Hepatocyte (in vitro differentiated cells): ENCODE measurements at places on chromosomes 16 and 17. TPM values are rescaled to one million over a fixed set of nuclear protein-coding genes. Genes with fewer than 3 reads are reported as not detected.

Gene CCL2
- 27.4 and 27.5 TPM in 2 replicates for total RNA-seq

Gene RNF227
- total RNA-seq = 2.9 and 3.5 TPM in 2 replicates

Gene KCNAB3
- total RNA-seq = 1.4 and 1.8 TPM in 2 replicates

Gene SPHK1
- total RNA-seq = 3.8 and 5.2 TPM in 2 replicates

DNA sequence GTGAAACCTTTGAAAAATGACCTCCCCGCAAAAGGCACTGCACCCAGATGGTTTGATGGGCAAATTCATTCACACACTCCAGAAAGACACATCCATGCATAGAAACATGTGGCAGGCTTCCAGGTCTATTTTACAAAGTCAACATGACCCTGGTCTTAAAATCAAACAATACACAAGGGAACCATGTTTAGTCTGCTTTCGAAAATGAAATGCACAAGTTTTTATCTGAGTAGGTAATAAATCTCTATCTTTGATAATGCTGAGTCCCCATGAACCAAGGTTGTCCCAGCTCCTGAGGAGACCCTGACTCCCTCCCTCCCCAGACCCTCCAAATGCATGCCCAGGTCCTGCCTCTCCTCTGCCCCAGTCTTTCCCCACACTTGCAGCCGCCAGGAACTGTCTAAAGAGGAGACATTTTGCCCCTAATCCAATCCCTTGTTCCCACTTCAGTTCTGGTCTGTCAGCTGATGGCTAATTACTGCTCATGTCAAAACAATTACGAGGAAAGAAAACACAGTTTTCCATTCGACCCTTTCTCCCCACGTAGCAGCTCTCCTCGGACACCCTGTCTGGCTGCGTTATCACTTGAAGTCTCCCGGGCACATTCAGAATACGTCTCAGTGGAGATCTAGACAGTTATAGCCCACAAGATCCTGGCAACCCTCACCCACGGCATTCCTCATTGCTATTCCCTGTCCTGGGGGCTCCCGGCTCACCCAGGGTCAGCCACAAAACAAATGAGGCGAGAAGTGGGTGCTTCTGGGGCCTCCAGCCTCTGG lies 68.8 kb upstream of the RCVRN start:
- DNase-seq = no peak

DNA sequence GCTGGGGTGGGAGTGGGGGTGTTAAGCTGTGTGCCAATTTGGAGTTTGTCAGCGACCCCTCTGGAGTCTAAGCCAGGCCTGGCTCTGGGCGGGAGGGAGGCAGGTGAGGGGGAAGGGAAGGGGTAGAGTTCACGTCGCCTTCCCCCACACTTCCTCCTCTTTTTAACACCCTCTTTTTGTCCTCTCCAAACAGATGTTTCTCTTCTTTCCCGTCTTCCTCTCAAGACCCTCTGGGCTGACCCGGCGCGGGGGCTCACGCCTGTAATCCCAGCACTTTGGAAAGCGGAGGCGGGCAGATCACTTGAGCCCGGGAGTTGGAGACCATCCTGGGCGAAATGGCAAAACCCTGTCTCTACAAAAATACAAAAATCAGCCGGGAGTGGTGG lies 3.3 kb downstream of the HOXB1 start:
- DNase-seq = no peak

DNA sequence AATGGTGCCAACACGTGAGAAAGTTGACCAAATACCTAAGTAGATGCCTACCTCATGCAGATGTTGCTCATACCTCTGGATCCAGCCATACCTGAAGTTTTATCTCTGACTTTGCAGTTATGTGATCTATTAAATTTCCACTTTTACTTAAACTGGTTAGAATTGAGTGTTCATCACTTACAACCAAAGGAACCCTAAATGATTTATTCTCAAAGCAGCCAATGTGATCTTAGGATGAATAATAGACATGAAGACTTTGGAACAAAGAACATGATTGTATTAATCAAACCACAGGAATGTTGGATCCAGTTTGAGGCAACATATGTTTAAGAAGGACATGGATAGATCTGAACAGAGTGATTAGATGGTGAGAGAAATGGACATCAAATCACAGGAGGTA lies 68.7 kb downstream of the IRX6 start:
- DNase-seq = no peak

GRCh38 chr17:5820721-5821456 lies 236.6 kb upstream of the NLRP1 start:
- DNase-seq = no peak

DNA sequence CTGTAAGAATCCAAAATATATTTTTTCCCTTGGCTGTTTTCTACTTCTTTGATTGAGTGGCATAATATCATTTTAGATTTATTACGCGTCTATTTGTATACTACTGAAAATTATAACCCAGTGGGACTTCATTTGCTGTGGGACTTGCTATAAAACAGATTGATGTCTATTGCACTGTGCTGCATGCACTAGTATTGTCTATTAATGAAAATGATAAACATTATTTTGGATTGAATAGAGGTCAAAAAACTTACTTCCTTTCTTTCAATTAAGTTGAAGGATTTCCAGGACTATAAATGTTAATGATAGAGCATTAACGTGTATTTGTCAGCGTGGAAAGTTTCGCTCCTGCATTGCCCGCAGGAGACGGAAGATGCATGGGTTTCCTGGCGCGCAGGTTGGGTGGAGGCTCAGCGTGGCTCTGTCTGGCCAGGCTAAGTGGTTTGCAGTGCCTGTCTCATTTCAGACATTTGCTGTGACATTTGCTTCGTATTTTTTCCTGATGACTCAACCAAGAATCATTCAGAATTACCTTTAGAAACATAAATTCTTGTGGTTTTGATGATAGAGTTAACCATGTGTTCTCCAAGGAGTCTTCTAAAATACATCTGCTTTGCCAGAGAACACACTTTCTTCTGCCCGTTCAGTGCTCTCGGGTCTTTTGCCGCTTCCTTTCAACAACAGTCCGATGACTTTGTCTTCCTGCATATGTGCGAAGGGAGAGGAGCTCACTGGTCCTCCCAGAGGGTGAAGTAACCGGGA lies 216.7 kb downstream of the RPTOR start:
- DNase-seq = peak; percentile 31

DNA sequence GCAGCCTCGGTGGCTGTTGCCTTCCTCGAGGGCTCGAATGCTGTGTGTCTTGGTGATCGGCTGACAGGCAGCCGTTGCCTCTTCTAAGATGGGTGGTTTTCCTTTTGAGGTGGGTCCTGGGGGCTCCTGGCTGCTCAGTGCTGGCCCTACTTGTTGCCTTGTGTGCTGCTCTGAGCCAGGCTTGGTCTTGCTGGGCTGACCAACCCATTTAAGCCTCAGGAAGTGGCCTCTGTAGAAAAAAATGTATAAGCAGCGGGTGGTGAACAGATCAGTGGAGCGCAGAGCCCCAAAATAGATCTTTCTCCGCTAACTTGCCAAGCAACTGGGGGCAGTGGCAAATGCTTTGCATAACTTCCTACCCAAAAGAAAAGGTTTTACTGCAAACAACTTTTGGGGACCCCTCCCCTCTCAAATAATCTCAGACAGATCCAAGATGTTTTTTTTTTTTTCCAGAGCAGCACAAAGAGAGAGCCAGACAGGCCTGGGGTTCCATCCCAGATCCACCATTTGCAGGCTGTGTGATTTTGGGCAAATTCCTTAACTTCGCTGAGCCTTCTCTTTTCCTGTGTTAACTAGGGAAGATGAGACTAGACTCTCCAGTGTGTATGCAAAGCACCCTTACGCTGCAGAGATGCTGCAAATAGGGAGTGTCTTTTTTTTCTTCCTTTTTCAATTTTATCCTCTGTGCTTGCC lies 42.5 kb downstream of the PLCG2 start:
- DNase-seq = no peak

- DNase-seq = peak; percentile 74
Observed at GRCh38 chr16:84065536-84066132, 23.0 kb upstream of the SLC38A8 start.

DNA sequence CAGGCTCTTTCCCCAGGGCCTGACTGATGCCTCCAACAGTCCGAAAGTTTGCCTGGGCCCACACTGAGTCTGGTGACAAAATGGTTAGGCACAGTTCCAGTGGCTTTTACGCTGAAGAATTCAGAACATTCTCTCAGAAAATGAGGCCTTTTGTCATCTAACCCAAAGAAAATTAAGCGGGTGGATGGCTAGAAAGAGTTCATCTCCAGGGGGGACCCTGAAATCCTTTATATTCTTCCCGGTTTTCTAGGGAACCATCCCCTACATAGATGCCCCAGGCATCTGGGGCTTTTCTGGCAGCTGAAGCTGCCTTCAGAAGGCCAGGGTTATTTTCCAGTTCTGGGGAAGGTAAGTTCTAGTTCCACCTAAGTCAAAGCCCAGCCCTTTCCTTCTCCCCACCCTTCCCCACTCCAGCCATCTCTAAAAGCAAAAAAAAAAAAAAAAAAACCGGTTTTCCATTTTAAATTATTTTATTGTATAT lies 2.2 kb downstream of the RASD1 start:
- no peak for DNase-seq

DNA sequence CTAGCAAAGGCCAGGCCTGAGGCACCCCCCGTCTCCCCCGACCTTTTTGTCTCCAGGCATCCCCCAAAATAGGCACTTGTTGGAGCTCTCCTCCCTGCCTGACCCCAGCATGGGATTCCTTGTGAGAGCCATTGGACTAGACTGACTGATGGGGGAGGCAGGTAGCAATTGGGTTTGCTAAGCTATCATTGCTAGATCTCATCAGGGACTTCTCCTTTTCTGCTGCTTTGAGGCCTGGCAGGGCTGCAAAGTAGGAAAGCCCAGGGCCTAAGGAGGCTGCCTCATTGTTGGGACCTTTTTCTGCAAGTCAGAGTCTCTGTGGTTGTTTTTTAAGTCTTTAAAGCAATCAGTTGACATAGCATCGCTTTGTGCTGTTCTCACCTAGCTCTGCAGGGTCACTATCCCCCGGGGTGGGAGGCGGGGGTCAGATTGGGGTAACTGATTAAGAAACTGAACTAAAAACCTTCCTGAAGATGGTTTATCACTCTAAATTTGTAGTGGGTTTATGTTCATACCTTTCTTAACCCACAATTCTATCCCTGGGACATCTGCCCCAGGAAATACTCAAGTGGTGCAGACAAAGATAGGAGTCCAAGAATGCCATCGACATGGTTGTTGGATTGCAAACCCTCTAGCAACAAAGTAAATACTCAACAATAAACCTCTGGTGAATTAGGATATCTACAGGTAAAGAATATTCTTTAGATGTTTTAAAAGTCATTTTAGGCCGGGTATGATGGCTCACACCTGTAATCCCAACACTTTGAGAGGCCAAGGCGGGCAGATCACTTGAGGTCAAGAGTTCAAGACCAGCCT lies 28.0 kb downstream of the LLGL2 start:
- no peak for DNase-seq

DNA sequence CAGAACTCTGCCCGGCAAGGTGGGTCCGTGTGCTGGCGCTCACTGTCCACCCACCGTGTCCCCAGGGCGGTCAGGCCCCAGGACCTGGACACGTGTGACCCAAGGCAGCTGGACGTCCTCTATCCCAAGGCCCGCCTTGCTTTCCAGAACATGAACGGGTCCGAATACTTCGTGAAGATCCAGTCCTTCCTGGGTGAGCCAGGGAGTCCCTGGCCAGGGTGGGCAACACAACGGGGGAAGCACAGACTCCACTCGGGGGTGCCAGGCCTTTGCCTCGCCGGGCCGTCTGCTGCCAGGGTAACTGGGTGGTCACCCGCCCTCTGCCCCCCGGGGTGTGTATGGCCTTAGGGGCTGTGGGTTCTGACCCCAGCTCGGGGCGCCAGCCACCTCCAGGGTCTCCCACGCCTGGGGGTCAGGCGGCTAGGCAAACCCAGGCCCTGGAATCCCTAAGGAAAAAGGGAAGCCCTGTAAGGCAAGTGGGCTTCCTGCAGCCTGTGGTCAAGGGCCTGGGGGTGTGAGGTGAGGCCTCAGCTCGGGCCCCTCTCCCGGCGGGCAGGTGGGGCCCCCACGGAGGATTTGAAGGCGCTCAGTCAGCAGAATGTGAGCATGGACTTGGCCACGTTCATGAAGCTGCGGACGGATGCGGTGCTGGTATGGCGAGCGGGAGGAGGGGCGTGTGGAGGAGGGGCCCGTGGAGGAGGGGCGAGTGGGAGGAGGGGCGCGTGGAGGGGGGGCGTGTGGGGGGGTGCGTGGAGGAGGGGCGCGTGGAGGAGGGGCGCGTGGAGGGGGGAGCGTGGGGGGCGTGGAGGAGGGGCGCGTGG lies 6.5 kb downstream of the MSLN start:
- DNase-seq = no peak

GRCh38 chr16:72066747-72067146 lies 3.7 kb downstream of the HPR start:
- peak; percentile 54 for DNase-seq

GRCh38 chr16:85947230-85948137 lies 48.5 kb downstream of the IRF8 start:
- DNase-seq = no peak

DNA sequence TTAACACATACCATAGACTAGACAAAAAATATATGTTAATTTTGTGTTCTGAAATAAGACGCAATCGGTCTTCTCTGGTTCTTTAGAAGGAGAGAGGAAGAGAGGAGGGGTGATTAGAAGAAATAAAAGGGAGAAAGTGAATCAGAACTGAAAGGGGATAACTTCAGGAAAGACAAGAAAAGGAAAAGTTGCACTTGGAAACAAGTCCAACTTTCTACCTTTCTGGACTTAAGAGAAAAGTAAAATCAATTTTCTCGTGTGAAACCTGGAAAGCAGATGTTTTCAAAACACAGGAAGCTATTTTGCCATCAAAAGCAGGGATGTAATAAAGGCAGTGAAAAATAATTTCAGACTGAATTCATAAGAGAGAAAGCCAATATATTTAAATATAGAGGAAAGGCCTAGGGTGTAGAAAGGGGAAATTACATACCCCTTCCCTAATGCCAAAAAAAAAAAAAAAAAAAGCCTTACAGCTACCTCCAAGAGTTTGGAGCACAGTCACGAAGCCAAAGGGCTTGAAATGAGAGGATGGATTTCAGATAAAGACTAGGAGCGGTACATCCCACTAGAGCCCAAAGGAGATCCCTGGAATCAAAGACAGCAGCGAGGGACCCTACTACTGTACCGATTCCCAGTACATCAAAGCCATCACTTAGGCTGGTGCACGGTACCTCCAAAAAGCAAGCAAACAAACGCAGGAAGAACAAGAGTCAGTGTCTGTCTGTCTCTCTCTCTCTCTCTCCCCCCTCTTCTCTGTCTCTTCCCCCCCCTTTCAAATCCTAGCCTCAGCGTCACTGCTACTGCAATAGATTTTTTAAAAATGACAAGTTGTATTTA lies 12.1 kb upstream of the ZFHX3 start:
- no peak for DNase-seq

DNA sequence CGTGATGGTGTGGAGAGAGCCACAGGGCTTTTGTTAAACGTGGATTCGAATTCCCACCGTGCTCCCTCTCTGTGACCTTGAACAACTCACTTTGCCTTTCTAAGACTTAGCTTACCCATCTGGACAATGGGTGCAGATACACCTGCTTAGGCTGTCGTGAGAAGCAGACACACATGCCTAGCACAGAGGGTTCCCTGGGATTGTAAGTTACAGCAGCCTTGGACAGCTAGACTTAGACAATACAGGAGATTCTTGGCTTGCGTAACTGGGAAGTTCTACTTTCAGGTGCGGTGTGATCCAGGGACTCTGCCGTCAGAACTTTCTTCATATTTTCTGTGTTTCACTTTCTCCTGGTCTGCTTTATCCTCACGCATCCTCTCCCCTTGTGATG lies 127.0 kb downstream of the ABCC1 start:
- no peak for DNase-seq

GRCh38 chr16:46830417-46830901 lies 521 bp downstream of the C16orf87 start:
- peak; percentile 56 for DNase-seq

GRCh38 chr17:21538615-21539014 lies 153.7 kb upstream of the KCNJ18 start:
- no peak for DNase-seq
